Hepatic stellate cell (primary cell): ENCODE measurements at places on chromosomes 13 and 19.

- no peak for DNase-seq
Observed at GRCh38 chr19:11025006-11025405, 64.2 kb downstream of the SMARCA4 start.

- no peak for DNase-seq
Observed at GRCh38 chr19:29076963-29077362, 136.0 kb downstream of the UQCRFS1 start.

GRCh38 chr13:99704390-99704789 lies 203.1 kb downstream of the TM9SF2 start:
- no peak for DNase-seq

DNA sequence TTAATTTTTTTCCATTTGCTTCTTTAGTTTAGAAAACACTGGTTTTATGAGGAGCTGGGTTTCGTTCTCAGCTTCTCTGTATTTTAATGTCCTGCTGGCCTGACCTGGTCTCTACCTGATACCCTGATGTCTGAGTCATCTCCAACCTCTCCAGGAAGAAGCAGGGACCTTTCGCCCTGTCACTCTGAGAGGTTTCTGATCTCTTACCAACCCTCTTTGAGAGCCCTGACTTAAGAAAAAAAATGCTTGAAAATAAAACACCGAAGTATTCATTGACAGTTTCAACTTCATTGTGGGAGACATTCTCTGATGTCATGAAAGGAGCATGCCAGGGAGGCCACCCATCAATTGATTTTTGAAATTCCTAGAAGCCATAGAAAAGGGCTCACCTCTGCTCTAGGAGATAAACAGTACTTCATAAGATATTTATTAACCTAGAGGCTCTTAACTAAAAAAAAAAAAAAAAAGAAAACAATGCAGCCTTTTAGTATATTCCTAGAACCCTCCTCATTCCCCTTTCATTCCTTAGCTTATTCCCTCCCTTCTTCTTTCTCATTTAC lies 234.8 kb downstream of the ENOX1 start:
- DNase-seq = no peak

GRCh38 chr19:3516675-3517207 lies 10.6 kb downstream of the FZR1 start:
- DNase-seq = no peak

GRCh38 chr19:1774989-1775772 lies 21.9 kb downstream of the ONECUT3 start:
- DNase-seq = no peak

DNA sequence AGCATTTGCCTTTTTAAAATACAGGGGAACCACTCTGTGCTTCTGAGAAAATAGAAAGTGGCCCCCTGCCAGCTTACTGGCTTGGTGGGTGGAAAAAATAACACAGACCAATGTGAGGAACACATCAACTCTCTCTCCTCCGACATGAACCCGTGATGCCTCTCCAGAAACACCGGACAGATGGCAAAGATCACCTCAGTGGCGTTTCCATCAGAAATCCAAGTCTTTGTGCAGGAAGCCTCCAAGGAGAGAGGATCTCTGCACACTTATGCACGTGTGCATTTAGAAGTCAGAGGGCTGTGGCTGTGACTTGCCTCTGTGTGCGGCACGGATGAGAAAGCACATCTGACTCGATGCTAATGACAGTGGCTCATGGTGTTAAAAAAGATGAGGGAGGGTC lies 112.3 kb upstream of the KLF12 start:
- DNase-seq = no peak

DNA sequence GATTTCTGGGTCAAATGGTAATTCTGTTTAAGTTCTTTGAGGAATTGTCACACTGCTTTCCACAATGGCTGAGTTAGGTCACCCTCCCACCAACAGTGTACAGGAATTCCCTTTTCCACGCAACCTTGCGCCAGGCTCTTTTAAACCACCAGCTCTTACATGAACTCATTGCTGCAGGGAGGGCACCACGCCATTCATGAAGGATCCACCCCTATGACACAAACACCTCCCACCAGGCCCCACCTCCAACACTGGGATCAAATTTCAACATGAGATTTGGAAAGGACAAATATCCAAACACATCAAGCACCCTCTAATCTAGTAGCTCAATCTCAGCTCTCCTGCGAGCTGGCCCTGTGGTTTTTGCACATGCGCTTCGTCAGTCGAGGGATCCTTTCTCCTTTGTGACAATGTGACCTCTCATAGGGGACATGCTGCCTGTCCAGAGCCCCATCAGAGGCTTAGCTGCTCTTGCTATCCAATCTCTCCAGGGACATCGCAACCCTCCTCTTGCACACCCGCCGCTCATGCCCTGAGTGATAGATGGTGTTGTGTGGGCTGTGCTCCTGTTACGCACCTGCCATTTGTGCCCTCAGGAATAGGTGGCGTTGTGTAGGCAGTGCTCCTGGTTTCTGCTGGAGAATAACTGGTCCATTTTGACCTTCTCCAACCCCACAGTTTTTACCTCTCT lies 328.0 kb downstream of the UQCRFS1 start:
- no peak for DNase-seq

GRCh38 chr19:19687090-19687489 lies 18.5 kb downstream of the ZNF101 start:
- no peak for DNase-seq

- DNase-seq = no peak
Observed at GRCh38 chr13:32549788-32550187, 11.2 kb upstream of the N4BP2L2 start.

DNA sequence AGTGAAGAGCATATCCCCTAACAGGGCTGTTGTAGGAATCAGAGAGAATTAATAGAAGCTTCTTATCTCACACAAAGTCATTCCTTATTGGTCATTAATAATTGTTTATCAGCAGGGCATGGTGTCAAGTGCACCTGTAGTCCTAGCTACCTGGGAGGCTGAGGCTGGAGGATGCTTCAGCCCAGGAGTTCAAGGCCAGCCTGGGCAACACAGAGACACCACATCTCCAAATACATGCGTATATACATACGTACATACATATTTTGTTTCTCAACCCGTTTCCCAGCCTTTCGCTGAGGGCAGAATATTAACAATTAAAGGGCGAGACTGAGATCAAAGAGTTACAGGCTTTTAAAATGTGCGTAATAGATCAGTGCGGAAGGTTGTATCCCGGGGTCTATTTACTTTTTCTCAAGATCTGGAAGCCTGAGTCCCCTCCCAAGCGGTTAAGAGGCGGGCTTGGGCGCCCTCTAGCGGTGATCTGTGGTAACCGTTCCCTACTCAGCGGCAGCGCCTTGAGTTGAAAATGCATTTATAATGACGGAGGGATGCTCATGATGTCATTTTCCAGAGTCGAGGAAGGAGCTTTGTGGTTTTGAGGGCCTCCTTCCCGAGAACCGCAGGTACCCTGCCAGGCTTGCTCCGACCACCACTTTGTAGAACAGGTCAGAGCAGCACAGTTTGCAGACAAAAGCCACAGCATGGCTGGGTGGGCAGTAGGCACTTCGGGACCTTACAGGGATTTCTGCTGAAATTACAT lies 169.6 kb upstream of the GPR12 start:
- DNase-seq = peak; percentile 73

GRCh38 chr13:101919541-101920181 lies 467.2 kb downstream of the ITGBL1 start:
- no peak for DNase-seq

GRCh38 chr13:45339867-45340266 lies 1.1 kb downstream of the TPT1 start:
- no peak for DNase-seq

DNA sequence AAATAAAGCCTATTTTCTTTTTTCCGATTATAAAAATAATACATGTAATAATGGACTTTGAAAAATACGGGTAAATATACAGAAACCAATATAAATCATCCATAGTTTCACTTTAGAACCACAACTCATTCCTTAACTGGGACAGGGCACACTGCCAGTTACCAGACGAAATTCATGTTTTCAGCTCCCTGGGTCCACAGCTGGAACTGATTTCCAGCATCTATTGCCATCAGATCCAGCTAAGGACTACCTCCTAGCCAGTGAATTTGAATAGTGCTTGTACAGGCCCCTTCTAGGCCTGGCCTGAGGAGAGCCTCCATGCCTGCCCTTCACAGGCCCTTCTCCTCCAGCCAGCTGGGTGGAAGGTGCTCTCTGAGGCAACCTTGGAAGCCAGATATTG lies 30.0 kb upstream of the ATP12A start:
- DNase-seq = no peak

DNA sequence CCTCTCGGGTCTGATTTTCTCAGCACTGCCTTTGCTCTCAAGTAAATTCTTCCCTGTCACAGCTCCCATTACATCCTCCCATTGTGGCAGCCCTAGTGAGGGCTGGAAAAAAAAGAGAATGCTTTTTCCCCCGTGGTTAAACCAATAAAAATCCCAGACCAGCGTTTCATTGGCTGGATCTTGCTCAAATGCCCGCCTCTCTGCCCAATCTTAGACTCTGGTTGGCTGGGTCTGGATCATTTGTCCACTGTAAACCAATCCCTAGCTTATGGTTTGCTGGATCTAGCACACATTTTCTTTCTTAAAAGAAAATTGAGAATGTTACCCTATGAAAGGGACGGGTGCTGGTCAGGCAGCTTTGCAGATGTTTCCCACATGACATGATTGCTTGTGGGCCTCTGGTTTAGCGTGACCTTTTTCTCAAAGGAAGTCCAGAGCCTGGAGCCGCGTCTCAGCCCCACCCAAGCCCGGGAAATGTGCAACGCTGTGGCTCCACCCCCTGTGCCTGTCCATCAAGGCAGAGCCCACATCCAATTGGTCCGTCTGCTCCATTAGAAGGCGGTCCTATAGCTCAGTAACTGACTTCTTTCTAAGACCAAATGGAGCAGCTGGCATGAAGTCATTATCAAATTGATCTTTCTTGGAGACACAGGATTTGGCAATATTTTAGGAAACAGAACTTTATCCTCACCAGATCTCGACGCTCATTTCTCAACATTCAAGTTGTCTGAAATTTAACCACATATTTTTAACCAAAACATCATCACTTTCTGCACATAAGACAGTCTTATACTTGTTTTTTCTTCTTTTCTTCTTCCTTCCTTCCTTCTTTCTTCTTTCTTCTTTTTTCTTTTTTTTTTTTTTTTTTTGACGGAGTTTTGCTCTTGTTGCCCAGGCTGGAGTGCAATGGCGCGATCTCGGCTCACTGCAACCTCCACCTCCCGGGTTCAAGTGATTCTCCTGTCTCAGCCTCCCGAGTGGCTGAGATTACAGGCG lies 2.6 kb upstream of the MCEMP1 start:
- DNase-seq = peak; percentile 84

- DNase-seq = peak; percentile 70
Observed at GRCh38 chr13:51895906-51896888, 34.4 kb downstream of the CCDC70 start.

GRCh38 chr19:48713041-48713863 lies 6.3 kb downstream of the MAMSTR start:
- DNase-seq = peak; percentile 63

DNA sequence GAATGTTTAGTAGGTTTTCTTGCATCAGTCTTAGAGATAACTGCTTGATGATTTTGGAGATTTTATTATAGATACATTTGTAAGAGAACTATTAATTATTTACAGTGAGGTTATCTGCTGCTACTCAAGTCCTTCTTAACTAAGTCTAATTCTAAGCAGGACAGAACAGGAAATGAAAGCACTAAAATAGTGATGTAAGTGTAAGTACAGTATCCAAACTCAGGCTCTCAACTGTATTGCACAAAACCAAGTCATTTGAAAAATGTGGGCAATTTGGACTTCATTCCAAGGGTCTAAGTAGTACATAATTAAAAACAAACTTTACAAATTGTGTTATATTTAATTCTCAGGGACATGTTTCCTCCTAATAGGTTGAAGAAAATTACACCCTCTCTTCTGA lies 417.1 kb downstream of the ITGBL1 start:
- DNase-seq = no peak

DNA sequence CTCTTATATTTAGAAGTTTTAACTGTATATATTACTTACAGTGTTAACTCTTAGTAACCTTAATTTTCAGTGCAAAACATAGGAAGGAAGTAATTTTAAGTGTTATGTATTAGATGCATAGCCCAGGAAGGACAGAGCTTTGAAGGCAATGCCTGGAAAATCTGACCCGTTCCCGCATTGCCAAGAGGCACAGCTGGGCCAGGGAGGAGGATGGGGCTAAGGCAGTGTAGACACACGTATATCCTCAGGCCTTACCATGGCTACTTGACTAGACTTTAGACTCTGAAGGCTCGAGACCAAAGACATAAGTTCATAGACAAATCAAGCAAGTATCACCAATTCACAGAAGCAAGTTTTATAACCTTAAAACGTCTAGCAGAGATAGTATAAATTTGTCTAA lies 1944.2 kb downstream of the OLFM4 start:
- DNase-seq = no peak

GRCh38 chr13:111549464-111549863 lies 229.0 kb downstream of the TEX29 start:
- no peak for DNase-seq

DNA sequence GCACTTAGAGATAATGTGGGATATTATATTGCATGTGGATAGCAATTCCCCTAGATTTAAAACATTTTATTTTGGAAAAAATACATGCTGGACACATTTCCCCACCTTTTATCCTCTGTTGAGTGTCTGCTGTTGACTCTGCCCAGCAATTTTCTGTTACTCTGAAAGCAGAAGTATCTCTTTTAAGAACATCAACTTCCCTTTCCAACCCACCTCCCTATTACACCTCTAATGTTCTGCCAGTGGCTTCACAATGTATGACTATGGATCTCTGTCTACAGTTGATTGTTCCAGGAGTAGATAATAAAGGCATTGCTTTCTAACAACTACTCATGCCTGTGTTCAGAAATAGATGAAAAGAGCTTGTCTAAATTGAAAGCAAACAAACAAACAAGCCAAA lies 754.8 kb upstream of the SLITRK6 start:
- DNase-seq = no peak

GRCh38 chr13:75079226-75079625 lies 402.7 kb downstream of the TBC1D4 start:
- no peak for DNase-seq

DNA sequence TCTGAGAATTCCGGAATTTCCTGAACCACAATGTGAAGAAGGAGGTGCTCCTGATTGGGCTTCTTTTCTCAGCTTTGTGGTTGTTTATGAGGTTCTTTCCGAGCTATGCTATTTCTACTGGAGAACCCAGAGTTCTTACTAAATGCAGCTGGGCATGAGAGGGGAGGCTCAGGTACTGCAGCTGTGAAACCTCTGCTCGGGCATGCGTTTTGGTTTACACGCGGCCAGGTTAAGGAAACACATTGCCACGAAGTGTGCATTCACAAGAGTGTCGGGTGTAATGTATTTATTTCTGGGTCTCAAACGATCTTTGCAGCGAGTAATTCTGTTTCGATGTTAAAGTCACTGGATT lies 661 bp upstream of the MIR17HG start:
- DNase-seq = no peak
